ENCODE measurements at places on chromosomes 3 and 15.

DNA sequence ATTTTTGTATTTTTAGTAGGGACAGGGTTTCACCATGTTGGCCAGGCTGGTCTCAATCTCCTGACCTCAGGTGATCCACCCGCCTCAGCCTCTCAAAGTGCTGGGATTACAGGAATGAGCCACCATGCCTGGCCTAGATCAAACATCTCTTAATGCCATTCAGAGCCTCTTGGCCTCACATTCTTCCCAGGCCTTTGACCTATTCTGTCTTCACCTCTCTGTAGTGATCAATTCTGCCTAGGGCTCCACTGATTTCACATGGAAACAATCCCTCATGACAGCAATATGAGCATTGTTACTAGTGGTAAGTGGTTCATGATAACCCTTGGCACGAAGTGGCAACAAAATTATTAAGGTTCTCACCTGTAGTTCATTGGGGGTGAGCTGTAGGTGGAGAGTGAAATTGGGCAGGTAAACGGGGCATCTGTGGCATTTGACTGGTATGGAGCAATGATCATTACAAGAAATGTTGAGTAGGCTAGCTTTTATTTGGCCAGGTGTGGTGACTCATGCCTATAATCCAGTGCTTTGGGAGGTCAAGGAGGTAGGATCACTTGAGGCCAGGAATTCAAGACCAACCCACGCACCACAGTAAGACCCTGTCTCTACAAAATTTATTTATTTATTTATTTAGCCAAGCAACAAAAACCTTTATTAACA lies 4.8 kb upstream of the ARPIN start:
- no peak for DNase-seq

DNA sequence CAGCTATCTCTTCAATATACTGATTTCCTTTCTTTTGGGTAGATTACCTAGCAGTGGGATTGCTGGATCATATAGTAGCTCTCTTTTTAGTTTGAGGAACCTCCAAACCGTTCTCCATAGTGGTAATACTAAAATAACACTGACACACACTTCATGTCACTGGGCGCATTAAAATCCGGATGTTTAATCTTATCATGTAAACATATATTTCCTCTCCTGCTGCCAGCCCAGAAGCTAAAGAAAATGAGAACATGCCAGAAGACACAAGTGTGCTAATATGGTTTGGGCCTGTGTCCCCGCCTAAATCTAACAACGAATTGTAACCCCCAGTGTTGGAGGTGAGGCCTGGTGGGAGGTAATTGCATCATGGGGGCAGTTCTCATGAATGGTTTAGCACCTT lies 23.6 kb upstream of the KCNMB2 start:
- no peak for DNase-seq

DNA sequence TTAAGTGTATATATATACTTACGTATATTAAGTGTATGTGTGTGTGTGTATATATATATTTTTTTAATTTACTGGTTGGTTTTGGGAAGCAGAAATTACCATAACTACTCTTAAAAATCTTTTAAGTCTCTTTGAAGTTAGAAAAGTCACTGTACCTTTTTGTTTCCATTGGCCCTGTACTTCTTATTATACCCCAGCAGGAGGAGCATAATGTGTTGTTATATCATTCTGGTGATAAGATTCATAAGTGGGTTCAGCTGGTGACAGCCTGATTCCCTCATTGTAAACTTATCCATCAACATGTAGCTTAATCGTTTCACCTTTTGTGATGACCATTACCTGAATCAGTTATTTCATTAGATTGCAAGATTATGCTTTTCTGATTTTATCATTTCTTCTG lies 30.8 kb downstream of the MLH1 start:
- DNase-seq = no peak

DNA sequence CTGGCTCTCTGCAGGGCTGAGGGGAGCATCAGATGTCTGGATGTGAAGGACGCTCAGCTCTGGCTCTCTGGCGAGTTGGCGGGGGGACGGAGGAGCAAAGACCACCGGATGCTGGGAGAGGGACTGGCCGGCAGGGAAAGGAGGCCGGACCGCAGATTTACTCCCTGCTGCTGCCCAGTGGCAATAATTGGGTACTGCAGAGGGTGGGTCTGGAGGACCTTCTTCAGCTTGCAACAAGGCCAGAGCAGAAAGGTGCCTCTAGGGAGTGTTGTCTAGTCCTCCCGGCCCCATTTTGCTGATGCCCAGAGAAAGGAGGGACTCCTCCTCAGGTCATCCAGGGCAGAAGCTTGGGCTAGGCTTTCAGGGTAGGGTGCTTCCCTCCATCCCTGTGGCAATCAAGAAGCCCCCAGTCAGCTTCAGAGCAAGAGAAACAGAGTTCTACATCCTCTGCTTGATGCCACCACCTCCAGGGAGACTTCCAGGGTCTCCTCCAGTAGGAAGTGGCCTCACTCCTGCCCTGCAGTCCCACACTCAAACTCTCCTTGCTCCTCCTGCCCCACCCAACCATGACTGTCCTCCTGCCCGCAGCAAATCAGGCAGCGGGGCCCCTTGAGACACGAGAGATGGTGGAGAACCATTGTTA lies 20.3 kb upstream of the CSPG4 start:
- peak; percentile 59 for DNase-seq

GRCh38 chr15:99212406-99212805 lies 37.0 kb downstream of the TTC23 start:
- DNase-seq = no peak

- no peak for DNase-seq
Measured at GRCh38 chr3:126126286-126126685, 42.4 kb upstream of the SLC41A3 start.

- DNase-seq = no peak
Measured at GRCh38 chr15:35560870-35561269, 14.9 kb upstream of the DPH6 start.

- DNase-seq = no peak
Measured at GRCh38 chr3:189204167-189204866, 32.5 kb downstream of the TPRG1 start.
